ENCODE measurements at places on chromosomes 6 and 20. TPM values are rescaled to one million over a fixed set of nuclear protein-coding genes. Genes with fewer than 3 reads are reported as not detected.

GRCh38 chr6:114055763-114056162, 84.8 kb upstream of the HDAC2 start:
- H3K4me1 ChIP-seq, result no peaks in the 10 kb centered on the region
- H3K27ac ChIP-seq, result no peak overlapping the region
- H3K4me3 ChIP-seq, result no peak overlapping the region
- no peaks in the 10 kb centered on the region for H3K27me3 ChIP-seq
- no peak for DNase-seq

- no peak for DNase-seq
- H3K27ac ChIP-seq, result no peak overlapping the region
- H3K36me3 ChIP-seq, result no peaks in the 10 kb centered on the region
- peaks cover 20% of the 10 kb centered on the region for H3K27me3 ChIP-seq
- peaks cover 10% of the 10 kb centered on the region for H3K4me1 ChIP-seq
Observed at GRCh38 chr6:93829009-93829408, 409.6 kb upstream of the EPHA7 start.

GRCh38 chr6:125009578-125009977, 47.3 kb downstream of the RNF217 start:
- H3K27me3 ChIP-seq, result no peaks in the 10 kb centered on the region
- no peak overlapping the region for H3K27ac ChIP-seq
- H3K36me3 ChIP-seq, result peaks cover 3% of the 10 kb centered on the region
- H3K4me3 ChIP-seq, result no peak overlapping the region
- peaks cover 8% of the 10 kb centered on the region for H3K4me1 ChIP-seq

The OR2J2 gene
- not detected for total RNA-seq

DNA sequence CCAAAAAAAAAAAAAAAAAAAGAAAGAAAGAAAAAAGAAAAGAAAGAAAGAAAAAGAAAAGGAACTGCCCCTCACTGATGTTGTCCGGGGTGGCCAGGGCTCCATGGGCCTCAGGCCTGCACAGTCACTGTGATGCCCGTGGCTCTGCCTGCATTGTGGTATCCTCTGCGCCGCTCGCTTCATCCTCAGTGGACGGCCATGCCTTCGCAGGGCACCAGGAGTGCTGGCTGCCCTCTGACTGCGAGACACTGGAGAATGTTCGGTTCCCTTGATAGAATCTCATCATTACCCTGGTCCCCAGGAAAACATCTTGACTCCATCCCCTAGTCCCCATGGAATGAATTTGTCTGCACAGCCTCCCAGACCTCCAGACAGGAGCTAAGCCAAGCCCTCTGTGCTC, 61.7 kb downstream of the TMEM242 start:
- H3K36me3 ChIP-seq, result no peaks in the 10 kb centered on the region
- H3K27ac ChIP-seq, result no peak overlapping the region
- no peaks in the 10 kb centered on the region for H3K4me1 ChIP-seq
- H3K27me3 ChIP-seq, result no peaks in the 10 kb centered on the region

The COL21A1 gene
- total RNA-seq, result not detected

GRCh38 chr6:15674690-15675386, 12.0 kb upstream of the DTNBP1 start:
- H3K27ac ChIP-seq, result no peak overlapping the region
- H3K4me3 ChIP-seq, result no peak overlapping the region
- no peaks in the 10 kb centered on the region for H3K36me3 ChIP-seq
- peaks cover 17% of the 10 kb centered on the region for H3K4me1 ChIP-seq

The CALHM4 gene
- total RNA-seq, result not detected

DNA sequence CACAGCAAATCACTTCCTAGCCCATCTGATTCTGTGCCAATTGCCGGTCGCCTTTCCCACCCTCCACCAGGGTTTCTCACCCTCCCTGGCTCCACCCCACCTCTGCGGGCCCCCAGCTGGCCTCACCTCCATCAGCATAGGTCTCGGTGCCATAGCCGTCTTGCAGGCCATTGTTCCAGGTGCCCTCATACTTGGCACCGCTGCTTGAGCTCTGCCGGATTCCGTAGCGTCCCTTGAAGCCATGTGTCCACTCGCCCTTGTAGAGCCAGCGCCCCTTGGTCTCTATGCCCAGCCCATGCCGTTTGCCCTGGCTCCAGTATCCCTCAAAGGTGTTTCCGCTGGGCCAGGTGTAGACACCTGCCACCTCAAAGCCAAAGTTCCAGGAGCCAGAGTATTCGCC, 787 bp downstream of the JPH2 start:
- peaks cover 24% of the 10 kb centered on the region for H3K4me1 ChIP-seq
- H3K36me3 ChIP-seq, result no peaks in the 10 kb centered on the region
- H3K4me3 ChIP-seq, result no peak overlapping the region
- no peak overlapping the region for H3K27ac ChIP-seq
- H3K27me3 ChIP-seq, result peaks cover 13% of the 10 kb centered on the region

DNA sequence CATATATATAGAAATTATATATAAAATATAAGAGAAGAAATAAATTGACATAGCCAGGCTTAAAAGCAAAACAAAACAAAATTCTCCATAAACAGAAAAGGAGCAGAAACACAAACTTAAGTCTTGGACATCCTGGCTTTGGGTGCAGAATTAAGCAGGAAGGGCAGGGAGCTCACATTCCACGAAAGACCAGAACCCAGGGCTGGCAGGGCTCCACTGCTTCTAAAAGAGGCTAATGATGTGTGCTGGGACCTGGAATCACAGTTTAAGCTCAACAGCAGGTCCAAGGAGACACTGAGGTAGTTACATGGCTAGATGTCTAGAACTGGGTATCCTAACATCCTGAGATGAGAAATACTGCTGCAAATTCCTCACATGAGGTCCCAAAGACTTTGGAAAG, 210.3 kb downstream of the WDR27 start:
- peaks cover 10% of the 10 kb centered on the region for H3K4me1 ChIP-seq
- H3K4me3 ChIP-seq, result no peak overlapping the region
- no peak overlapping the region for H3K27ac ChIP-seq
- no peaks in the 10 kb centered on the region for H3K27me3 ChIP-seq
- peaks cover 6% of the 10 kb centered on the region for H3K36me3 ChIP-seq
- DNase-seq, result no peak

DNA sequence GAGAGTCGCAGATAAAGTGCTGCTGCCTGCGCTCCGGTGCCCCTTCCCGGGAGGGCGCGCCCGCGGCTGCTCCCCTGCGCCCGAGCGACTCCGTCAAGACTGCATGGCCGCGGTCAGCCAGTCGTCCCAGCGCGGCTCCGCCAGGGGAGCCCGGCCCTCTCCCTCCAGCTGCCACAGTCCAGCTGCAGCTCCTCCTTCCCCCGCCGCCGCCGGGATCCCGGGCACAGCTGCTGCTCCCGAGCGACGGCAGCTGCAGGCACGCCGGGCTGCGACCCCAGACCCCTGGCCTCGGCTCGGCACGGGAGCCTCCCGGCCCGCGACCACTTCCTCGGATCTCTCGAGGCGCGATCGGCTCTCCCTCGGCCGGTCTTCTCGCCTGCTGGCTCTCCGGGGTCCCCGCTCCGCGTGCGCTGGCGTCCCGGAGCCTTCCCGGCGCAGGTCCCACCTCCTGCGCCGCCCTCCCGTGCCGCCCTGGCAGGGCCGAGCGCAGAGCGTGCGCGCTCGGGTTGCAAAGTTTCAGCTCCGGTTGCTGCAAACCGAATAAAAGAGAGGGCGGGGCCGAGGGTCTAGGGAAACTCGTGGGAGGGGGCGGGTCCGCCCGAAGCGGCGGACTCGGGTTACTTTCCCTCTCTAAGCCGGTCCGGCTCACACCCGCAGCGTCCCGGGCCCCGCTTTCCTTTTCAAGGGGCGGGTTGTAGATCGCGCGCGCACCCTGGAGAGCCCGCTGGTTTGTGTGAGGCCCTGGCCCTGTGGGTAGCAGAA, at the start of gene CNKSR3:
TSS of gene CNKSR3 (minus strand) at position 542 of the 762 bp plus-strand sequence. CDS start 571 bp downstream, outside the sequence.
- peak; percentile 88 for DNase-seq
- H3K27ac ChIP-seq, result peak within 1 kb of the TSS; percentile 92
- peak within 1 kb of the TSS; percentile 93 for H3K4me3 ChIP-seq

DNA sequence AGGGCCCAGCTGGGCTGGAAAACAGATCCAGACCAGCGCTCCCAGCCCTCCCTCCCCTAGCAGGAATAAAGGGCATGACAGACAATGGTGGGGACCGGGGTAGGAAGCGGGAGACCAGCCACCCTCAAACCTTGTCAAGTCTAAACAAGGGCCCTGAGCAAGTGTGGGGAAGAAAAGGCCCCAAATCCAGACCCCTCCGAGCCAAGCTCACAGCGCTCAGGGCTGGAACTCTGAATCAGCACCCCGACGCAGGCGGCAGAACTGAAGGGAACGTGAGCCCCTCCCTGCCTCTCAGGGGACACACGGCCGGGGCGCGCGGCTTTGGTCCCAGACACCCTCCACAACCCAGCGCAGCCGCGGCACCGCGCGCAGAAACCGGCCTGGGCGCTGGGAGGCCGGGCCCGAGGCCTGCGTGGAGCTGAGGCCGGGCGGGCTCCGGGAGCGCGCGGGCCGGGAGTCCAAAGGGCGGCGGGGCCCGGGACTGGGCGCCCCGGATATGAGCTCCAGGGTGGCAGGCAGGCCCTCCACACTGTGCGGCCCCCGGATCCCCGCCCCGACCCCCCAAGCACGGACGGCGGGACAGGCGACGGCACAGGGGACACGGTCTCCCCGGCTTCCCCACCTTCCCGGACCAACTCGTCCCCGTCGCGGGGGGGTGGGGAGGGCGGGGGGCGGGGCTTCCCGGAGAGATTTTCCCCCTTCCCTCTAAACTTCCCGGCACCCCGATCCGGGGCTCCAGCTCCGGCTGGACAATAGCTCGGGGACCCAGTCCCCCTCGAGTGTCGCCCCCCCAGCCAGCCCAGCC, 641 bp downstream of the TEAD3 start:
- peaks cover 57% of the 10 kb centered on the region for H3K4me1 ChIP-seq
- peak overlapping the region; percentile 52 for H3K27ac ChIP-seq
- DNase-seq, result peak; percentile 37

GRCh38 chr20:50721881-50722281, 9.5 kb upstream of the PARD6B start:
- H3K4me3 ChIP-seq, result no peak overlapping the region
- DNase-seq, result no peak
- H3K27me3 ChIP-seq, result no peaks in the 10 kb centered on the region
- H3K27ac ChIP-seq, result no peak overlapping the region
- H3K36me3 ChIP-seq, result no peaks in the 10 kb centered on the region

DNA sequence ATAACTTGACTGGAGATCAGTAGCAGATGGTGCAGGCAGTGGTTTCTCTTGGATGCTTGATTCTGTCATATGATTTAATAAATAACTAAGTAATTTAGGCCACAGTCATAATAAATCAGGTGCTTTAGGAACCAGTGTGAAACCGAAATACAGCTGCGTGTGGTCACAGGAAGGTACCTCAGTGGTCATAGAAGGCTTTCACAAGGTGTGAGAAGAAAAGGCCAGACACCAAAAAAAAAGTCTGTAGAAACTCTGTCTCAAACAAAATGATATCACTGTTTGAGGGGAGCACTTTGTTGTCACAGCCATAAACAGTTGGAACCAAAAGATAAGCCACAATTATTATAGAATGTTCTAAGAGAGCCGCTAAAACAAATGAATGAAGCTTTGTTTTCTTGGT, 56.5 kb downstream of the ARMC2 start:
- no peaks in the 10 kb centered on the region for H3K27me3 ChIP-seq
- H3K4me1 ChIP-seq, result peaks cover 6% of the 10 kb centered on the region
- no peaks in the 10 kb centered on the region for H3K36me3 ChIP-seq
- H3K4me3 ChIP-seq, result no peak overlapping the region

GRCh38 chr20:43220612-43221011, 30.9 kb upstream of the PTPRT start:
- H3K4me3 ChIP-seq, result no peak overlapping the region
- peaks cover 37% of the 10 kb centered on the region for H3K27me3 ChIP-seq
- H3K27ac ChIP-seq, result no peak overlapping the region
- H3K4me1 ChIP-seq, result peaks cover 17% of the 10 kb centered on the region

GRCh38 chr6:34877869-34878485, 9.9 kb downstream of the TAF11 start:
- H3K27me3 ChIP-seq, result no peaks in the 10 kb centered on the region
- H3K4me1 ChIP-seq, result no peaks in the 10 kb centered on the region
- H3K36me3 ChIP-seq, result peaks cover 6% of the 10 kb centered on the region
- no peak for DNase-seq

DNA sequence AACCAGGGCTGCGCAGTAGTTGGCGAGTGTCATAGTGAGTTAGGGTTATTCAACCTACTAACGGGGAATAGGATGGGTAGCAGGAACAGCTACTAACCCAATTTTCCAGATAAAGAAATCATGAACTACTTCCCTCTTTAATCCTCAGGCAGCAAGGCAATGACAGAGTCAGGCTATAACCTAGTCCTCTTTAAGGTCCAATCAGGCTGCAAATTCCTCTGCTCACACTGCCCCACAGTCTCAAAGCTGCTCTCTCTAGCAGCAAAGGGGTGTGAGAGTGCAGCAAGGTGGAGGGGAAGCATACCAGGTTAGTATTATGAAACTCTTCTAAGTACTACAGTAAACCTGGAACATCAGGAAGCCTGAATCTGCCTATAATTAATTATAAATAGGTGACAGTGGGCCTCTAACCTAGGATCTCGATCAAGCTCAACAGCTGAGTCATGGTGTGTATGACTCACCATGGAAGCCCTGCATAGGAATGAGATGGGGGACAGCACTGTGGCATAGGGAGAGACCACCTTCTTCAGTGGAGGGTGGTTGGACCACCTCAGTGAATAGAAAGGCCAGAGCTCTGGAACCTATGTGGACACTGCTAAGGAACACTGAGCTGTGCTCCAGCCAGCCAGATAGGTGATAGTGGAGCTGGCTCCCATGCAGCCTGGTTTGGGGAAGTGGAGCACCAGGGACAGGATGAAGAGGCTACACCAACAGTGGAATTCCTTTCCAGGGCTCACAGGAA, 7.9 kb downstream of the PEX6 start:
- H3K4me1 ChIP-seq, result no peaks in the 10 kb centered on the region
- H3K4me3 ChIP-seq, result no peak overlapping the region
- H3K27ac ChIP-seq, result no peak overlapping the region

DNA sequence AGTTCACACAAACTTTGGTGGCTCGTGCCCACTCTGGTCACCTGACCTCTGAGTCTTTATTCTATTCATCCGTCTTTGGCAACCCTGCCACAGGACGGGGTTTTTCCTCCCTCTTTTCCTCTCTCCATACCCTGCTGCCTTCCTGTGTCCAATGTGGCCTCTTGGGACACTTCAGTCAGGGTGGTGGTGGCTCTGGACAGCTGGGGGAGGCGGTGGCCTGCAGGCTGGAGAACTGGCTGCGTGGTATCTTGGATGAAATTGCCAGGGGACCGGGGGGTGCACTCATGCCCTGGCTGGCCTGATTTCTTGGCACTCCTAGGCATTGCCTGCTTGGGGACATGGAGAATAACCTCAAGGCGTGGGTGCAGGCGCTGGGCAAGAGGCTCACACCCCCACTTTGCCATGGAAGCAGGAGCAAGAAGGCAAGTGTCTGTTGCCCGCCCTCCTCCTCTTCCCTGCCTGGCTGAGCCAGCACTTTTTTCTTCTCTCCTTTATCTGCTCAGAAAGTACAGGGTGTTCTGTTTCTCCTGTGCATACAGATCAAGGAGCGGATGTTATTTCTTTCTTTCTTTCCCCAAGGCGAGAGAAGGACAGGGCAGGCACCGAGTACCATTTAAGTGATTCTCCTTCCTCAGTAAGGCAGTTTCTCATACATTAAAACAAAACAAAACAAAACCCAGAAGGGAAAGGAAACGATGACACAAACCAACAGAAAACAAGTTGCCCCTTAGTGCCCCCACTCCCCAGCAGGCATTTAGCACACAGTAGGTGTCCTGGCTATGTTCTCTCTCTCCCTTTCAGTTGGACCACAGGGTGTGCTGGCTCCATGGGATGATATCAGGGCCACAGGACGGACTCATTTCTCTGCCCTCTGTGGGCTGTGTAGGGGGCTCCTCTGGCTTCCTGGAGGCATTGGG, 155.5 kb upstream of the RNF24 start:
- H3K27ac ChIP-seq, result peak overlapping the region; percentile 75
- H3K4me3 ChIP-seq, result peak overlapping the region; percentile 73
- DNase-seq, result no peak
- H3K36me3 ChIP-seq, result peaks cover 2% of the 10 kb centered on the region
